ENCODE measurements at places on chromosomes 12 and 14.

GRCh38 chr12:131894981-131895639, 688 bp downstream of the ULK1 start:
- DNase-seq: no peak

DNA sequence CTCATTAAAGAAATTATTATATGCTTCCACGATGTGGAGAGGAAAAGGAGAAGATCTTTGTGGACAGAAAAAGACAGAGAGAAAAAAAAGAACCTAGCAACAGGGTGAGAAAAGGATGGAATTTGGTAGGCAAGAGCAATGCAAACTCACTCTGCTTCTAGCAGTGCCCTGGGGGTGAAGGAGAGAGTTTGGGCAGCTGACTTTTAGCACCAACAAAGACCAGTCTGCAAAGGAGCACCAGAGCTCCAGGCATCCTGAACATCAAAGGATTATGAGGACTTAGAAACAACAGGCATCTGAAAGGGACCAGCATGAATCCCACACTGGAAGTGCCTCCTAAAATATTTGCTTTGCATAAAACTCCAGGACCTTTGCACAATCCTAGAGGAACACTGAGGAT, 32.8 kb upstream of the RERG start:
- DNase-seq: no peak

GRCh38 chr12:13595536-13596443, 385.6 kb downstream of the GRIN2B start:
- DNase-seq: no peak

GRCh38 chr12:58291106-58291505, 349.7 kb downstream of the ATP23 start:
- DNase-seq: no peak

- DNase-seq: no peak
Observed at GRCh38 chr14:96400495-96400894, 8.6 kb downstream of the AK7 start.

- DNase-seq: no peak
Observed at GRCh38 chr14:56145965-56146364, 27.8 kb downstream of the PELI2 start.

- DNase-seq: no peak
Observed at GRCh38 chr14:96098999-96099335, 59.8 kb downstream of the C14orf132 start.
